Astrocyte (in vitro differentiated cells and primary cell): ENCODE measurements at places on chromosomes 1 and 21. TPM values are rescaled to one million over a fixed set of nuclear protein-coding genes. Genes with fewer than 3 reads are reported as not detected.

- DNase-seq, result no peak
Observed at GRCh38 chr1:61083013-61083806, 849 bp downstream of the NFIA start.

DNA sequence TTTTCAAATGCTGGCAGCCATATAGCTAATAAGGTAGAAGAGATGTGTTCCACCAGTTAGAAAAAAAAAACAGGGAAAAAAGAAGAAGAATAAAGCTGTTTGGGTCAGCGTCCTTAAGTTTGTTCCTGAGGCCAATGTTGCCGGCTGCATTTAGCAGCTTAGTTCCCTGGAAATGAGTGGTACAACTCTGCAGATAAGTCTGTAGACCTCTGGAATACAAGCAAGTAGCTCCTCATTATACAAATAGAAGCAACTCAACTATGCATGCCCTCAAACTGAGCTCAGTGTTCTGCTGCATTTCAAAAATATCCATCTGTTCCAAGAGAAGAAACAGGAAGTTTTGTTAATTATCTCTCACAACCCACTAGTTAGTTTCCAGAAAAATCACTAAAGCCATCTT lies 181.2 kb upstream of the PKN2 start:
- DNase-seq, result no peak

DNA sequence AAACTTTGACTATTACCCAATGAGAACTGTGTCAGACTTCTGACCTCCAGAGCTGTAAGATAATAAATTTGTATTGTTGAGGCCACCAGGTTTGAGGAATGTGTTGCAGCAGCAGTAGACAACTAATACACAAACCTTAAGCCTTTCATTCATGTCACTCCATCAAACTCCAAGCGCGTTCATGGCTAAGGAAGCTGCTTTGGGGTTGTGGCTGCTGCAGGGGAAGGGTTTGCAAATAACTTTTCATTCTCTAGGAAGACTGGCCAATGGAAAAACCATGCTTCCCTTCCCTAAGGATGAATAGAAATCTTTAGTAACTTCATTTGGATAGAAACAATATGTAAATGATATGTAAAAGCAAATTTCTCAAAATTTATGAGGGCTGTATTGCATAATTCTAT lies 170.4 kb downstream of the RHOU start:
- no peak for DNase-seq

- no peak for DNase-seq
Observed at GRCh38 chr1:61053712-61054600, 28.4 kb upstream of the NFIA start.

DNA sequence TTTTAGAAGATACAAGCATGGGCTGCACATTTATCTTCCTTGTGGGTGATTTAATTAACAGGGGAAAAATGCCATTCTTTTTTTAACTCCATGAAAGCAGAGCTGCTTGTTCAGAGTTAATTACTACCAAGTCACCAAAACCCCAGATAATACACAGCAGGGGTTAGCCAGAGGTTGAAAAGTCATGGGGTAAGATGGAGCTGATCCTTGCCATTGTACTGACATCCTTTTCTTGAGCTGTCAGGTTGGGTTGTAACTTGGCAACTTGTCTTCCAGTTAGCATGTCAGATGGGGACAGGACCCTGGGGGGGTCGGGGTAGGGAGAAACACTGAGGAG lies 257.2 kb upstream of the HOOK1 start:
- no peak for DNase-seq

The SPATA1 gene
- total RNA-seq, result 0.41 and 1.4 TPM in 2 replicates

The MPZL1 gene
- 229 and 240 TPM in 2 replicates for total RNA-seq

The TRIM58 gene
- total RNA-seq, result 20.6 and 31.0 TPM in 2 replicates
